Stimulated activated CD4-positive, alpha-beta T cell treated with anti-CD3 and anti-CD28 coated beads, Interleukin-2, amount 100 ng/mL, for 48 hours (primary cell): ENCODE measurements at places on chromosomes 3 and 15.

DNA sequence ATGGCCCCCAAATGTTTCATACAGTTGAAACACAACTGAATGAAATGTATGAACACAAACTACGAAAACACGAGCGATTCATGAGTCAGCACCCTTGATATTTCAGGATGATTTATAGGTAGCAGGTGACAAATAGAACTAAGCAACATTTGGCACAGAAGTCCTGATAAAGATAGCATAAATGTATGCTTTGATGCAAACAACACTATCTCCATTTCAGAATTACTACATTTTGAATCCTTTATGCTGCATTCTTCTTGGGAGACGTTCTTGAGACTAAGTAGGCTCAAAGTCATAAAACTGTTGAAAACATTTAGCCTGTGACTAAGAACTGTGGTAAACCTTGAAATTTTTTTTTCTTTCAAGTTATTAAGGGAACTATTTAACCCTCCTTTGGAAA, 200.3 kb upstream of the ICE2 start:
- no peak for DNase-seq

GRCh38 chr3:169675091-169675490, 11.6 kb upstream of the MECOM start:
- DNase-seq, result no peak

DNA sequence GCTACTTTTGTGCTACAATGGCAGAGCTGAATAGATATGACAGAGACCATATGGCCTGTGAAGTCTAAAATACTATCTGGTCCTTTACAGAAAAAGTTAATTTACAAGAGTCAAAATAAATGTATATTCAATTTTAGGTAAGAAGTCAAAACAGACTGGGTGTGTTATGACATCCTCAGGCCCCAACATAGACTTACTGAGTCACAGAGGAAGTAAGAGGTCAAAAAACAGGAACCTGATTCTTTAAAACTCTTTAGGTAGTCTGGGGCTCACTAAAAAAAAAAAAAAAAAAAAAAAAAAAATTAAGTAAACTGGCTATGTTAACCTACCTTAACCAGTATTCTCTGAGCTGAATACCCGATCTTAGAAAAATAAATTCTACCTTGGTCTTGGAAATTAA, 13.1 kb downstream of the DNAAF4 start:
- DNase-seq, result no peak

GRCh38 chr15:73996939-73997338, 2.4 kb downstream of the PML start:
- no peak for DNase-seq

GRCh38 chr3:37723585-37723984, 138.1 kb upstream of the CTDSPL start:
- no peak for DNase-seq

DNA sequence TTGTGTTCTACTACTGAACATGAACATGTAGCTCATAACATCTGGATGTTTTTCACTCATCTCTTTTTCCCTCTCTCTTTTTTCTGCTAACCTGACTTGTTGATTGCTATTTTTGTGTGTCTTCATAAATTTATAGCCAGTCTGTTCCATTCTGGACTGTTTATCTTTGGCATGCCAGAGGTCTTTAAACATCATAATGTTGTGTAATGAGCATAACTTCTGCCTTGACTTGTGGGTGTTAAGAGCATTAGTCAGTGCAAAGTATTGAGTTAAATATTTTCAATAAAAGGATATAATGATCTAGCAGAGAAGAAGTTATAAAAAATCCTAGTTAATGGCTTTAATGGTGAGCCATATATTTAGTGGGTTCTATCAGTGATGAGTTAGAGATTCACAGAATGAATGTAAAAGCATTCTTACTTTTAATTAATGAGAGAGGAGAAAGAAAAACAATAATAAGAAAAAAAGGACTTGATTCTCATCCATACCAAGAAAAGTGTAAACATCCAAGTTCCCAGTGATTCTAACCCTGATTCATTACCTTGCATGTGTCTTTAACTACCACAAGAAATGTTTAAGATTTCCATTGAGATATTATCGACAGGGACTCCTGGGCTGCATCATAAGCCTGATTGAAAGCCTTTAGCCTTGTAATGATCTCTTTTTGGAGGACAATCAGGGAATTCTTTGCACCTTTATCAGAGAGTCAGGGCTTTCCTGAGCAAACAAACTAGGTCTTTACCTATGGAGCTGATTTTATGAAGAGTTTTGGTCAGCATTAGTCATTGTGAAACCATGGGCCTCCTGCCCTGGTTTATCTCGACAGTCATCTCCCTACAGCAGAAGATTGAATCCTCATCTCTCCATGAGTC, 22.9 kb downstream of the MITF start:
- no peak for DNase-seq
